ENCODE measurements at places on chromosomes 12 and 14.

DNA sequence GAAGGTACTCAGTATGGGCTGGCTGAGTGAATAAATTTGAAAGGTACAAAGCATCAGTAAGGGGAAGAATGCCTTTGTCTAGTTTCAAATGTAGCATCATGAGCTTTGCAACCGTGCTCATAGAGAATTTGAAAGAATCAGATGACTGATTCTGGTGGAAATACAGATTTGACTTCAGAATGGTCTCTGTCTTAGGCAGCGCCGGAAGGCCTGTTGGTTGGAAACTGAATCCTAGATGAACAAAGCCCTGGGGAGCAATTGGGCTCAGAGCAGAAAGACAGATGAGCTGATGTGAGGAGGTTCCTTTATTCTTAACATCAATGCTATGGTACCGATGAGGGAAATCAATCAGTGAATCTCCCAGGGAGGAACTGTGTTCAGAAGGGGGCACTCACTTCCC lies 137.3 kb downstream of the SNAPC1 start:
- DNase-seq = no peak

- no peak for DNase-seq
Measured at GRCh38 chr14:99727096-99727870, 43.2 kb downstream of the CYP46A1 start.

DNA sequence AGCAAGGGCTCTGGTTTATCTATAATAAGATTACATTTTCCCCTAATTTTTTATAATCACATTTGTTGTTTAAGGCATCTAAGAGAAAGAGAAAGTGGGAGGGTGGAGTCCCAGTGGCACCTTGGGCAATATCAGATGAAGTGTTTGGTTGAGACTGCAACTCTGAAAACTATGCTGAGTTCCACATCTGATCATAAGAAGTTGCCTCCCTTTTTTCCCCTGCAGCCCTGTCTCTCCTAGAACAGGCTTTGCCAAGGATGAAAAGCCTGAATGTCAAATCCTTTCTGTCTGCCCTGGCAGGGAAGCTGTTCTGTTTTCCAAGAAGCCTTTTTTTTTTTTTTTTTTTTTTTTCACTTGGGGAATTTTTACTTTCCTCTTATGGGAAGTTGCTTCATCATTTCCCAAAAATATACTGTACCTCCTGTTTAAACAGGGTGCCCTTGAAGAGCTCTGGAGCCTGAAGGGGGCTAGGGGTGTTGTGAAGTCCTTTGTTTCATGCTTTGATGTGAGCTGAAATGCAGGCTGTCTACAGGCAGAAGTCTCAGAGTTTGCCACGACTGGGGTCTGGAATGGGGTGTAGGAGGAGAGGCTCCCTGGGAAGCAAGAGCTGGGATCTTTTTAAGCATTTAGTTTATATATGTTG lies 71.3 kb downstream of the SUSD6 start:
- peak; percentile 84 for DNase-seq

- DNase-seq = no peak
Measured at GRCh38 chr12:62922539-62922938, 12.4 kb downstream of the PPM1H start.

- no peak for DNase-seq
Measured at GRCh38 chr12:116416166-116416565, 138.7 kb upstream of the MED13L start.

- no peak for DNase-seq
Measured at GRCh38 chr14:89146274-89146673, 270.8 kb downstream of the FOXN3 start.

- no peak for DNase-seq
Measured at GRCh38 chr12:95216711-95217376, 423 bp downstream of the FGD6 start.

DNA sequence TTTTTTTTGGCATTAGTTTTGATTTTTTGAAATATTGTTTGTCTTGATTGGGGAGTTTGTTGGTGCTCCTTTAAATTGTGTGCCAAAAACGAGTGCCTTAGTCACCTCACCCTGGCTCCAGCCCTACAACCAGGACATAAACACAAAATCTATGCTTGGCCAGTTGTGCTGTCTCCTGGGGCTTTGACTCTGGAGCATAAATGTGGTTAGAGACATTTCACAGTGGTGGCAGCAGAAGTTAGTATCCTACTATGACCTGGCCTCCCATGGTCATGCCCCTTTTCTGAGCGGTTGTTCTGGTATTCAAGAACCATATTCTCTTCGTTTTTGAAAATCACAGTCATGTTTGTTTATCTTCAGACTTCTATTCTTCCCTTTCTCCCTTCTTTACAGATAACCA lies 70.7 kb upstream of the PSMA6 start:
- DNase-seq = no peak

DNA sequence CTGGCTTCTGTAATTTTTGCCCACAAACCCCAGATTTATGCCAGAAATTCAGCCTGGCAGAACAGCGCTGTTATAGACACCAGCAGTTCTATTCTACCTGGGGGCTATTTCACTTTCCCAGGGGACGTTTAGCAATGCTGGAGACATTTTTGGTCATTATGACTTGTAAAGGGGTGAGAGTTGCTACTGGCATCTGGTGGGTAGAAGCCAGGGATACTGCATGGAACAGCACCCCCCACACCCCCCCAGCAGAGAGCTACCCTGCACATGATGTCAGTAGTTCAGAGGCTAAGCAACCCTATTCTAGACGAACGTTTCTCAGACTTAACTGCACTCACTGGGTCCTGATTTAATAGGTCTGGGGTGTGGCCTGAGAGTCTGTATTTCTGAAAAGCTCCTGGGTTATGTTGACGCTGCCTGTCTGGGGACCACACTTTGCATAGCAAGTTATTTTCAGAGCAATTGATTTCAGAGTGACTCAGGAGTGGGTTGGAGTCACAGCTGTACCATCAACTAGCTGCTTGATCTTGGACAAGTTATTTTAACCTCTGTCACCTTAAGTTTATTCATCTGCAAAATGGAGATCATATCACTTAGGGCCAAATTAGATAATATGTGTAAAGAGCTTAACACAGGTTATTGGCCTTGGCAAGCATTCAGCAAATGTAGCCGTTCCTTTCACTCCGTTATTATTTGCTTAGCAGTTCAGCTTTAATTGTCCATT lies 48.5 kb downstream of the CHST11 start:
- DNase-seq = no peak

DNA sequence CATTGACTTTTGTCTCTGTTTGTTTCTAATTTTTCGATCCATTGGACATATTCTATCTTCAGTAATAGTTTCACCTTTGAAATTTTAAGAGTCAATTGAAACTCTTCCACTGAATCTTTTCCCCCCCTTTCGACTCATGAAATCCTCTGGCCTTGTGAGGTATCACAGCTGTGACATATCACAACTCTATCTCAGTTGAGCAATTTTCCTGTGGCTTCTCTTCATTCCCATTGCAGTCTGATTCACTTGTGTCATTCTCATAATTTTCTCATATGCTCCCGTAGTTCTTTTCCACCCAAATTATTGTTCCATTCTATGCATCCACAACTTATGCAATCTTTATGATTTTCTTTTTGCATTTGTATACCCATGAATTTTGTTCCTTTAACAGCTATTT lies 261.6 kb downstream of the DACT1 start:
- DNase-seq = no peak

DNA sequence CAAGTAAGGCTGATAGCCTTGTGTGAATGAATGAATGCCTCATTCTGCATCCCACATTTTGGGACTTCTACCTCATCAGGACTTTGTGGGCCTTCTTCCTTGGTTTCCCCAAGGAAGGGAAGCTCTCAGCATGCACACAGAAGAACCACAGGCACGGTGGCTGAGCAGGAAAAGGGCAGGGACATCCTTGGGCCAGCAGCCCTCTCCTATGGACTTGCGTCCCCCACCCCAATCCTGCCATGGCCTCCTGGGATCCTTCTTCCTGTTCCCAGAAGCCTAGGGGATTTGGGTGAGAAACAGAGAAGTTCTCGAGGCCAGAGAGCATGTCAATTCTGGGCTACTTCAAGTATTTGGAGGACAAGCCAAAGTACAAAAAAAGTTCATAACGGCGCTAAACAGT lies 69.7 kb downstream of the LGMN start:
- no peak for DNase-seq

DNA sequence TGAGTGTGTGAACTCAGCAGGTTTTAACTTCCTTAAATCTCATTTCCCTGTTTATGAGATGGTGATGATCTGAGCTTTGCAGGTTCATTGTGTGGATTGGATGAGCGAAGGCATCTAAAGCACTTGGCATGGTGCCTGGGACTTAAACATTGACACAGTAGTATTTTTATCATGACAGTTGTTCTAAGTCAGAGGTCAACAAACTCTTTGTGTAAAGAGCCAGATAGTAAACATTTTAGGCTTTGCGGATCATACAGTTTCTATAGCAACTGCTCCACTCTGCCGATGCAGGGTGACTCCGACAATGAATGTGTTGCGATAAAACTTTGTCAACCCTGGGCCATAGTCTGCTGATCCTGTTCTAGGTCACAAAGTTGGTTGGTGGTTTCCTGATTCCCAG lies 25.2 kb downstream of the SLC24A4 start:
- no peak for DNase-seq

DNA sequence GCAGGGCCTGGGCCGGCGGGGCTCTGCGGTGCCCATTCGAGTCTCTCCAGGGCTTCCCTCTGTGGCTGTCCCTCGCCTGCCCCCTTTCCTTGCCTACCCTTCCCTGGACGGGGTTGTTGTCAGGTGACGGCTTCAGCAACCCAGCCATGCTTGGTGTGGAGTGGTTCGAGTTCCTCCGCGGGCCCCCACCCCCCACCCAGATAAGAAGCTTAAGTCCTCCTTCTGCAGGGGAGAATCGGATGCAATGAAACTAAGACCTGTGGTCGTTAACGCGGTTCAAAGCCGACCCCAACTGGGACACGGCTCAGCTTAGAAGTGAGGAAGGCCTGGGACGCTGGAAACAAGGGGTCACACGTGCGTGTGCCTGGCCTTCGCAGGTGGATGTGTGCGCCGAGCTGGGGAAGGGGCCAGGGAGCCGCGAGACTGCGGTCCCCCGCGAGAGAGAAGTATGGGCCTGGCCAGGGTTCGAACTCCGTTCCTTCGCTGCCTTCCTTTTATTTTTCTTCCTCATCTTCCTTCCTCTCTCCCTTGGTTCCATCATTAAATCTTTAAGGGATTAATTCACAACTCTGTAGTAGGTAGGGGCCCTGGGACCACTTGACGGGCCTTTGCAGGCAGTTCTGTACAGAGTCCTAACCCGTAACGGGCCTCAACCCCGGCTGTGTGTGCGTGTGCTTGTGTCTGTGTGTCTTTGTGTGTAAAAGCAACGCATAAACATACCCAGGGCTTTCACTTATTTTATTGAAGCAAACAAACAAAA lies 3.5 kb downstream of the TTC6 start:
- DNase-seq = no peak

- DNase-seq = no peak
Measured at GRCh38 chr12:51635346-51635745, 44.3 kb downstream of the SCN8A start.

DNA sequence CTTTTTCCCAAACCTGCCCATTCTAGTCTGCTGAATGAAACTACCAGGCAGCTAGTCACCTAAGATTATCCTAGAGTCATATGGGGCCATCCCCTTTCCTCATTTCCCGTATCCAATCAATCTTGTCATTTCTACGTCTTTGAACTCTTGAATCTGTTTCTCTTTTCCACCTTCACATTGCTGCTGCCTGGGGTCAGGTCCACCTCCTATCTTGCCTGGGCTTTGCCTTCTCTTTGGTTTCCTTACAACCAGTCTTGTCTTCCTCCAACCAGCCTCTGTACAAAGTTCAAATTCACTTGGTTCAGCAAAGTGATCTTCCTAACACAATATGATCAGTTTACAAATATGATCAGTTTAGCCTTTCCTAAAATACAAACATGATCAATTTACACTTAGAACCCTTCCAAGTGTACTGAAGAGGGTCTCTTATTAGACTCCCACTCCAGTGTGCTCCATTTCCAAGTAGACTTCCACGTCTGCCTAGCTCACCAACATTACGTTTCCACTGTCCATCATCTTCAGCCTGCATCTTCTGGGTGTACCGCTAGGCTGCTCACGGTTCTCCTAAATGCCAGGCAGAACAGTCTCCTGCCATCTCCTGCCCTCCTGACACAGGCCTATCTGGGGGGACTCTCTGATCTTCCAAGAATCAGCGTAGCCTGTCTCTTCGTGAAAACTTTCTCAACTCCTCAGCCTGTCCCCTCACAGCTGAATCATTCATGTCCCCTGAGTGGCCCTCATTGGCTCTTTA lies 4.1 kb upstream of the ACVR1B start:
- DNase-seq = no peak

DNA sequence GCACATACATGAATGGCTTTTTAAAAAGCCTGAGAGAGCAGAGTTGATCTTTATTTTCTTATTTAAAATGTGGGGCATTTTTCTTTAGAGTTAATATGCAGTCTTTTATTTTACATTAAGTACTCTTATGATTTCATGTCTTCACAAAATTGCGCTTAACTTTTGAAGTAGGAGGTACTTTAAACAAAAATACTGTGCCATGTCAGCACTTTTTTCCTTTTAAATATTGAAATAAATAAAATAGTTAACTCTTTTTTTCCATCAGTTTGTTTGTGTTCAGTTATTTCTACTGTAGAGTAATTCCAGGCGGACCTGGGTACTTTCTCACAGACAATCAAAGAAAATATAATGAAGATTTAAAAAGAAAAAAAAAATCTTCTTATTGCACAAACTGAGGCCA lies 231.7 kb downstream of the DPF3 start:
- no peak for DNase-seq

DNA sequence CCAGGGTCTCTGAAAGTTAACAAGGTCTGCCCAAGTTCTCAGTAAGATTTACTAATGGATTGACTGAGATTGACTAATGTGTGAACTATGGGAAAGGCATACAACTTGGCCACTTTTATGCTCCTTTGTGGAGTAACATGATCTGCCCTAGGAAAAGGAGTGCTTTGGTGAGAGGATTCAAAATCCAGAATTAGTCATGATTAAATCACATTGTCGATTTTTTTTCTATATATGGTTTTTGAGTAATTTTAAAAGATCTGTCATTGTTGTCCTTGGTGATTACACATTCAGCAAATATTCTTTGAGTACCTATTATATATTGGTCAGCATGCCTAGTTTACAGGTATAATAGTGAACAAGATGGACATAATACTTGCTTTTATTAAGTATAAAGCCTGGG lies 147.7 kb upstream of the SYT10 start:
- DNase-seq = no peak

GRCh38 chr12:48739618-48740269 lies 23.2 kb upstream of the CCNT1 start:
- DNase-seq = peak; percentile 43

GRCh38 chr14:79837699-79838098 lies 373.6 kb downstream of the DIO2 start:
- no peak for DNase-seq

Measured in inflammatory macrophage treated with lipopolysaccharide for 4 hours (primary cell).